ENCODE measurements at places on chromosomes 12 and 14.

DNA sequence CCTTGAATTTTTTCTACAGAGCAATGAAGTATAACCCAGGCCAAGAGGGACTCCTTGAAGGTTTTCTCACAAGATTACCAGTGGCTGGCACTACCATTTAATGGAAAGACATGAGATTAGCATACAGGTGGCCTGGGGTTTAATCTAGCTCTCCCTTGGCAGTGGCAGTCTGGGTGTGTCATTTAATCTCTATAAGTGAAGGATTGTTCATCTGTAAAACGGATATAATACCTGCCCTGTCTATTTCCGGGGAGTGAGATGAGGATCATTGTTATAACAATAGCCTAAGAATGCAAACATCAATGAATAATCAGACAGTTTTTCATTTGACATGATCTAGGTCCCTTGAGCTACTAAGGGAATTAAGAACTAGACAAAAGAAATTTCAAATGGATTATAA is 168.7 kb upstream of the CPNE8 start:
- no peak for DNase-seq

DNA sequence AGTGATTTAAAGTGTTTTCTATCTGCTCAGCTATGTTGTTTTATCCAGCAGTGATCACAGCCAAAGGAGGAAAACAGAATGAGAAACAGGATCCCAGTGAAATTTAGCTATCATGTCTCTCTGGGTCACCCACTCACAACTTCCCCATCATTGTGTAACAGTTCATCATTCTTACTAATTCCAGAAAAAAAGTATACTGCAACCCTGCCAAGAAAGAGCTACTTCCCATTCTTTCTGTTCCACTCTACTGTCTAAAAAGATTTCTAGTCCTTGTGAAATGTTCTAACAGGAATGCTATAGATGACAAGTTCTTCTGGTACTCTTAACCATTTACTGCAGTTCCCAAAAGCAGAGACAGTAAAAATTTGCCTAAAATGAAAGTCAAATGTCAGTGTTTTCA is 39.2 kb upstream of the CD163 start:
- DNase-seq: no peak

GRCh38 chr12:104720339-104721038 is 237.6 kb downstream of the SLC41A2 start:
- peak; percentile 52 for DNase-seq

GRCh38 chr12:57460841-57461275 is 1.3 kb downstream of the GLI1 start:
- no peak for DNase-seq

DNA sequence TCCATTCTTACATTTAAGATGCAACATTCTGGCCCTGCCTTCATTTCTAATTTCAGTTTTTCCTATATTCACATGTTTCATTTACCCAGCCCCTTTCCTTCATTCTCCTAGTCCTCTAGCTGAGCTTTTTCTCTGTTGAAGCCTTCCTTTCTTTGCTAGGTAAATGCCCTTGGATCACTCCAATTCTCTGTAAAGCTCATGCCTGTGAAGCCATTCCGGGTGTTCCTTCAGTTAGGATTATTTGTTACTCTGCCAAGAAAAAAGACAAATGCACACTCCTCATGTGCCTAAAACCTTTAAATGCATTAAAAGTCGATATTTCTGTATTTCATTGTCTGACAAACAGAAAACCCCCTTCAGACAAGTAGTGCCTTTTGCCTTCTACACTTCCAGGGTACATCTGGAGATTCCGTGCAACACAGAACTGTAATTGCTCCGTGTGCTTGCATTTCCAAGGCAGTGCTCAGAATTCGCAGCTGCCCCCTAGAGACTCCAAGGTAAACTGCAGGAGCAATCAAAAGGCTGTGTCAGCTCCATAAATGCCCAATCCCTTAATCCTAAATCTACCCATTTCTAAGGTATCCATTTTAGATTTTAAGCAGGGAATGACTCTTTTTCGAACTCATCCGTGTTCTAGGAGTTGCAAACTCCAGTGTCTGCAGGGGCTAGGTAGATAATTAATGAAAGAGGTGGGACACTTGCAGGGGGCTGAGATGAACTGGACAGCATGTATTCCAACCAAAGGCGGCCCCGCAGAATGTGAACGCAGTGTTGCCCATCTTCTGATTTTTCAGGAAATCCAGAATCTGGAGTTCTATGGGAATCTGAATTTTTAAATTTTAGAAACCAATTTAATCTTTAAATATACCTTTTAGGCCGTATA is 320.2 kb downstream of the GRIN2B start:
- DNase-seq: no peak

- DNase-seq: no peak
Measured at GRCh38 chr14:38900887-38901286, 202.1 kb downstream of the SEC23A start.

DNA sequence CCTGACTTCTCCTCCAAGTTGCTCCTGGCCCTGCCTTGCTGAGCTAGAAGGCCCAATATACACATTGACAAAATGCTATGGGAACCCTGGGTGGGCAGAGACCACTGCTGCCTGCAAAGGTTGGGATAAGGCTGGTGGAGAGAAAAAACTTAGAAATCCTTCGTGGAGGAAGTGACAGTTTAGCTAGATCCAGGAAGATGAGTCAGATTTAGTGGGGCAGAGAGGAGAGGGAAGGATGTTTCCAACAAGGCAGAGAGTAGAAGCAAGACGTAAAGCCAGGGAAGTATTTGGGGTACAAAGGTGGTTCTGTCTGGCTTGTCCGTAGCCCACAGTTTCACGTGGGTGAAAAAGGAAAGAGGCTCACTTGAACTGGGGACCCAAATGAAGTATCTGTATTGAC is 69.0 kb upstream of the CLMN start:
- DNase-seq: no peak

GRCh38 chr14:101906645-101907044 is 57.7 kb upstream of the DYNC1H1 start:
- DNase-seq: no peak

- DNase-seq: peak; percentile 92
Measured at GRCh38 chr14:67599698-67600561, at the start of gene PIGH. PIGH (minus strand) TSS chr14:67600268; CDS start chr14:67600203, 65 bp downstream.

DNA sequence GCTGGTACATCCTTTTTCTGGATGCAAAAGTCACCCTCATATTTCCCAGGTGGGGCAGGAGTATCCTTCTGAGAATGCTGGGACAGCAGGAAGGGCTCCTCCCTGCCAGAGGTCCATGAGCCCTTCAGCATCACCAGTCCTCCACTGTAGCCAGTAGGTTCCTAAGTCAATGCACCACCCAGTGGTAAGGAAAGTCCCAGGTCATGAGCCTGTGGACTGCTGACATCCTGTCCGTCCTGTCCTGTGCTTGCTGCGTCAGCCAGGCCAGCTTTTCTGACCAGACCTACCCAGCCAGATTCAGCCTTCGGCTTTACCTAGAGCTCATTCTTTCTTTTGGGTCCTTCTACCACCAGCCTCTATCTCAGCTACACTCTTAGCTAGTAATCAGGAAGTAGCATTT is 23.0 kb upstream of the ACTN1 start:
- DNase-seq: no peak

- no peak for DNase-seq
Measured at GRCh38 chr12:21642707-21643389, 14.8 kb downstream of the LDHB start.

DNA sequence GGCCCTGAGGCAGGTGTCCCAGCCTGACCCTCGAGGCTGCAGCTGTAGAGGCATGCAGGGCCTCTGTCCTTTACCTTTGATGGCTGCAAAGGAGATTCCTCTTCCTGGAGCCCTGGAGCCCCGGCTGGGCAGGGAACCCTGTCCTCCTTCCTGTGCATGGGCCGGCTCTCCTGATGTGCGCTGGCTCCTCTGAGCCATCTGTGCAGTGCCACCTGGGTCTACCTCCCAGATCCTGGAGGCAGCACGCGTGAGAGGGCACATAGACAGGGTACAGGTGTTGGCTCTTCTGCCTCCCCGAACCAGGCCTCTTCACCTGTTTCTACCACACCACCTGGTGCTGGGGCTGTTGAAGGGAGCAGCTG is 115.1 kb downstream of the BEGAIN start:
- no peak for DNase-seq

DNA sequence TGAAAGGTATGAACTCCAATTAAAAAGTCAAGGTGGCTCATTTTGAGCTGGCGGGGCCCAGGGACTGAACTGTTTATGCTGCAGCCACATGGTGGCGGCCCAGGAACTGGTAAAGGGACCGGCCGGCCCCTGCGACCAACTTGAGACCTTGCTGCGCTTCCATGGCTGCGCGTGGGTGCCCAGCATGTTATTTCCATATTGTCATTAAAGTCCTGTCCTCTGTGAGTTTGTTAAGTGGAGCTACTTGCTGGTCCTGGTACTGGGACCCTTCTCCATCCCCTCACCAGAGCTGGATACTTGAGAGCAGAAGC is 62.3 kb downstream of the BEGAIN start:
- DNase-seq: no peak

- DNase-seq: peak; percentile 42
Measured at GRCh38 chr14:73771848-73772638, 57.9 kb upstream of the PNMA1 start.

DNA sequence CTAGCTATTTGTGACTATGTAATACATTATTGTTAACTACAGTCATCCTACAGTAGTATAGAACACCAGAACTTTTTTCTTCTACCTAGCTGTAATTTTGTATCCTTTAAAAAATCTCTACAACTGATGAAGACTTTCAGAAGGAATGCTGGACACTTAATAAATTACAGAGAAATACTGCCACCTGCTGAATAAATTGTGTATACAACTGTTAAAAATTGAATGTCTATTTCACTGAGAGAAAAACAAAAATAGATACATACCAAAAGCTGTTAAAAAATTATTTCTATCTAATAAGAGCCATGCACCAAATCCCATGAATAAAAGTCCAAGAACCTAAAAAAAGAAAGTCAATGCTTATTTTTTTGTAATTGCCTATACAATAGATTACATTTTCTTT is 6.6 kb downstream of the TSPAN19 start:
- no peak for DNase-seq

GRCh38 chr12:62679608-62680007 is 213.0 kb downstream of the MON2 start:
- no peak for DNase-seq

DNA sequence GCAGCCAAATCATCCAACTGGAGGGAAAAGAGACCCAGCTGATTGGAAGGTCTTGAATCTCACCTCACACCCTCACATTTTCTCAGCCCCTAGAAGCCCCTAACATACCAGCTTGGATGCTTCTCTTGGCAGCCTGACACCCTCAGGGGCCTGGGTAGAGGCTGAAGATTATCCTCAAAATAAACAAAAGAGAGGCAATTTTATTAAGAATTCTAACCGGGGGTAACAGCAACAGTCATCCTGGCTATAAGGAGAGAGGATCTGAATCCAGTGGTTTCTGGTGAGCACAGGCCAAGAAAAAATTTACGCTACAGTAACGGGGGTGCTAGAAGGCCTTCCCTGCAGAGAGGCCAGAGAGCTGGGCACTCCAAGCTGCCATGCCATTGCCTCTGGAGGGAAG is 21.6 kb downstream of the KRT76 start:
- no peak for DNase-seq
